Stimulated activated CD8-positive, alpha-beta memory T cell treated with anti-CD3 and anti-CD28 coated beads, Interleukin-4, amount 100 ng/mL, for 4 hours (primary cell): ENCODE measurements at places on chromosomes 6 and 20.

DNA sequence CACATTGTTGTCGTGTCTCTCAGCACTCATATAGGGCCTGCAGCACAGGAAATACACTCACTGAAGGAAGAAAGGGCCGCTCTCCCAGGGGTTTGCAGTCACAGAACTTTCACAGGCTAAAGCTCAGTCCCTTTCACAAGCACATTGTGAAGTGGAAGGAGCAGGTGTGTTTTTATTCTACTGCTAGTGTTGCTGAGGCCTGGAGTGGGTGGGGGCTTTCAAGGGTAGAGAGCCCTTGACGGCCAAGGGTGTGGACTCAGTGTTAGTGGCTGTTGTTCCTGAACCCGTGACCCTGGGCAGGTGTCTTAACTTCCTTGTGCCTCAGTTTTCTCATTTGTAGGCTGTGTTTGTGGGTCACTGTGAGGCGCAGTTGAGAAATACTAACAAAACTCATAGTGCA, 66.2 kb upstream of the SLC22A1 start:
- no peak for DNase-seq

DNA sequence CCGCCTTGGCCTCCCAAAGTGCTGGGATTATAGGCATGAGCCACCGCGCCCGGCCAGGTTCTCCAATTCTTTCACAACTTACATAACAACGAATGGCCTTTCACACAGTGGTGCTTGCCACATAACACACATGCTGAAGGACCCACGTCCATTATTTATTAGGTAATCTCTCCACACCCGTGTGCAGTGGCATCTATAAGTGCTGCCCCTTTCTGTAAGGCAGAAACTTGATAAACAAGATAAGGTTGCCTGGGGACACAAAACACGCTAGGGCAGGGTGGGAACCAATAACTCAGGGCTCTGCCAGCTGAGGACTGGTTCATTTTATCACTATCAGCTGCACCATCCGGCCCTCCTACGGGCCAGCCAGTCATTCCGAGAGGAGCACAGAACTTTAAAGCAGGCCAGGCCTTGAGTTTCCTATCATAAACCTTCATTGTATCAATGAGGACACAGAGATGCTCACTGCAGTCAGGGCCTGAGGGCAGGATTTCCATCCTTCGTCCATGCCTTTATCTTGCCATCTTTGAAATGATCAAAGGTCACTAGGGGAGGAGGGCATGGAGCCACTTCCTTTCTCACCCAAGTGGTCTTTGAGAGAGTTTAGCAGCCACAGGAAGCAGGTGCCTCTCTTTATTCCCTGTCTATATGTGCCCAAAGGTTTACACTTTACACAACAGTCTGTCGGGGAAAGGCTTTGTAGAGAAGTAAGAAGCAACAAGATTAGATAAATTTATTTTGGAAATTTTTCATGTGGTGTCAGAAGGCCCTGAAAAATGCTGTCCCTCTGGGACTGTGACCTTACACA, 37.6 kb downstream of the GPLD1 start:
- DNase-seq = no peak

DNA sequence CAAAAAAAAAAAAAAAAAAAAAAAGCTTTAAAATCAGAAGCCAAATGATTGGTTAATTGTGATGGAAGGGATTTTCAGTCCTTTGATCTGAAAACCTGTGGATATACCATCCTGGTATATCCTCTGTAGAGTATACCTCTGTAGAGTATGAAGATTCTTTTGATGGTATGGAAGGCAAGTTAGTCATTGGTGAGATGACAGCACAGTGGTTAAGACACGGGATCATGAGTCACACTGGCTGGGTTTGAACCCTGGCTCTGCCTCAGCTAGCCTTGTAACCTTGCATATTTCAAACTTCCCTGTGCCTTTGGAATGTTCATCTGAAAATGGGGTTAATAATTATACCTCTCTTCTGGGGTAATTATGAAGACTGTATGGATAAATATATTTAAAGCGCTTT, 179.3 kb downstream of the CARMIL1 start:
- DNase-seq = no peak

- DNase-seq = no peak
Observed at GRCh38 chr6:41626917-41627316, 11.4 kb upstream of the MDFI start.

DNA sequence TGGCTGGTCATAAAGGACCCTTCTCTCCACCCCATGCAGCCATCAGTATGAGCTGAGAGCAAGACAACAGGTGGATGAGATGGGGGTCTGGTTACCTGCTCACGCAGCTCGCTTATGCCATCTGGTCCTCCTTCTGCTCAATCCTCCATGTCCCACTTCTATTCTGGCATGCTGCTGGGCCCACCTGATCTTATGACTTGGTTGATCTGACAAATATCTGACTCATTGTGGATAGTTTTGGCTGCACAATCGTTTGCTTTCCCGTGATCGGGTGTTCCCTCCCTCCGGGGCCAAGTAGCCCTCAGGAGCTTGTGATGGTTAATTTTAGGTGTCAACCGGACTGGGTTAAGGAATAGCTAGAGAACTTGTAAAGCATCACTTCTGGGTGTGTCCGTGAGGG, 26.6 kb upstream of the ELMO2 start:
- no peak for DNase-seq

DNA sequence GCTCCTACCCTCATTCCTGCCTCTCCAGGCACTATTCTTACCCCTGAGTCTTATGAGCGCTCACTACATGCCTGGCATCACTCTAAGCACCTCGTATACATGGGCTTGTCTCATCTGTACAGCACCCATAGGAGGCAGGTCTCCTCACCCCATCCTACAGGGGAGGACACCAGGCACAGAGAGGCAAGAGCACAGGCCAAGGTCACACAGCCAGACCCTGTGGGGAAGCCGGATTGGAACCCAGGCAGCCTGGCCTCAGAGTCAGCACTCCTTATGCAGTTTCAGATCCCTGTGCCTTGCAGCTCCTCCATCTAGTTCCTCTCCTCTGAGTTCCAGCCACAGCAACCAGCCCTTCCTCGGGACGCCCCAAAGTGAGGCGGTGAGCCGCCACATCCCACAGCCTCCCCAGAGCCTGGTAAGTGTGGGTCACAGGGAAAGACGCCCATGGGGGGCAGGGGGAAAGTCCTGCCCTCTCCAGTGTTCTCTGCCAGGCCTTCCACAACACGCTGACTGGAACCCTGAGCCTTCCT, 103.3 kb downstream of the NFATC2 start:
- DNase-seq = no peak

DNA sequence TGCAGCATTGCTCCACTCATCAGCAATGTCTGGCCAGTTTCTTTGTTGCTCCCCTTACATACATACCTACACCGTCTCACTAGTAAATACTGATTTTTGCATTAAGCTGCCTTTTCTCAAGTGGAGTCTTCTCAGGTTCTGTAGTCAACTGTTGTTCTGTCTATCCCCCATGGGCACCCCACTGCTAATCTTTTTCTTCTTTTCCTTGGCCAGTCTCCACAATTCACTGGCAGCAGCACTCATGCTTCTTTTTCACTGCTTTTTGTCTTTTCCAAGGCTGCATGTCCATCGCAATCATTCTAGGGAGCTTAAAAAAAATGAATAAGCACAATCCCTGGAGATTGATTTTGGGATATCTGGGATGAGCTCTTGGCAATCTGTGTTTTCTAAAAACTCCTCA, 10.3 kb upstream of the ERVFRD-1 start:
- no peak for DNase-seq

GRCh38 chr6:24968783-24969182, 33.0 kb upstream of the RIPOR2 start:
- no peak for DNase-seq

DNA sequence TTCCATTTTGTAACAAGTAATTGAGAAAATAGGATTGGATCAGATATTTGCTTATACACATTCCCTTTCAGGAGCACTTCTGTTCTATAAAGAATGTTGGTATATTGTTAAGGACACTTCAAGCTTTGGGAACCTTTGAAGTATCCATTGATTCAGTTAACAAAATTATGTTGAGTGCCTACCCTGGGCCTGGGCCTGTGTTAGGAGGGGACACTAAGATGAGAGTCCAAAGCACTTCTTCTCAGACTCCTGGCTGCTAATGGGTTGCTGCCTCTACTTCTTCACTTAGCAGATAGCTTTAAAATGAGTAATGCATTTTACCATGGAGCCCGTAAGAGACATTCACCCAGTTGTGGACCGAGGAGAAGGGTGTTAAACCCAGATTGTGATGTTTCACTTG, 40.3 kb downstream of the PTPN1 start:
- DNase-seq = no peak

- no peak for DNase-seq
Observed at GRCh38 chr20:33401921-33402369, 626 bp upstream of the CDK5RAP1 start.

DNA sequence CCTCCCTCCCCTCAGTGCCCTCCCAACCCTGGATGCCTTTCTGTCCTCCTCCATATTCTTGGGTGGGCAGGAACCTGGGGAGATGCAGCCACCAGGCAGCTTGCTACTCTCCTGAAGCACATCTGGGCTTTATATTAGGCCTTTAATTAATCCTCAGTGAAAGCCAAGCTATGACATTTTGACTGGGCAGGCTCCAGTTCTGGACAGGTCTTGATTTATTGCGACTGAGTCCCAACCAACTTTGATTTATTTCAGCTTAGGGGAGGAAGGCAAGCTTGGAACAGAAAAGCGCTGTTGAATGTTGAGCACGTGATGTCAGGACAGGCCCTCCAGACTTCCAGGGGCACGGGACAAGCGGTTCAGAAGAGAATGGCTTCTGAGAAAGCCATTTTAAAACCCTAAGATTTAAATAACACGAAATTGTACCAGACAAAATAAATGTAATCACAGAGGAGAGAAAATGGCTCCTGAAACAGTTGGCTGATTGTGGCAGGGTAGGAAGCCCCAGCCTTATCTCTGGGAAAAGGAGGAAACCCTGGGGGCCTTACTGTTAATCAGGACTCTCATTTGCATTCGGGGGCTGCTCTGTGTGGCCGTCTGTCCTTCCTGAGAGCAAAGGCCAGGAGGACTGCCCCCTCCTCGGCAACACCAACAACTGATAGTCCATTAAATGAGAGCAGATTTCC, 294.2 kb downstream of the FOXC1 start:
- DNase-seq = no peak

GRCh38 chr6:27650620-27651370, 177.9 kb upstream of the ZNF184 start:
- DNase-seq = no peak

DNA sequence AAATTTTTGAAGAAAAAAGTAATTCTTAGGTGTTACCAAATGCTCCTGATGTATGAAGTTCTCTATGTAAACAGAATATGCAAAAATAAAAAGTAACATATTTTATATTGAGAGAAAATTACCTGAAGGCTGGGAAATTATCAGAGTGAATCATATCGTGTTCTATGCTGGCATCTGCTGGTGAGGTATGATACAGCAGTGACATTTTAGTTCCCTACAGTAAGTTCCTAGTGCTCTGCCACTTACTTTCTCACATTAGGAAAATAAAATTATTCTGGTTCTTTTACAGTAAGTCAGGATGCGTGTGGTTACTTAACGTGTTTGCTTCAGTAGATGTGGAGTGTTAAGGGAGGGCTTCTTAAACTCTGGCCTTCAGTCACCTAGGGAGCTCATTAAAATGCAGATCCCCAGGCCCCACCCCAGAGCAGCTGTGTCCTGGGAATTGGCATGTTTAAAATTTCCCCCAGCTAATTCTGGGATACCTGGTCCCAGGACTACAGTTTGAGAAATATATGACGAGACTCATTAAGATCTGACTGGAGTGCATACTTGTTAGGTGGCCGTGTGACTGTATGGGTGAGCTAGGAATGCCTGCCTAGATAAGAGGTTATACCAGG, 3.2 kb downstream of the ACTR5 start:
- no peak for DNase-seq

- DNase-seq = no peak
Observed at GRCh38 chr6:17315262-17315661, 34.1 kb downstream of the RBM24 start.

GRCh38 chr6:101263596-101263995, 129.9 kb upstream of the GRIK2 start:
- DNase-seq = no peak

GRCh38 chr20:49969234-49969633, 13.5 kb upstream of the SNAI1 start:
- no peak for DNase-seq

DNA sequence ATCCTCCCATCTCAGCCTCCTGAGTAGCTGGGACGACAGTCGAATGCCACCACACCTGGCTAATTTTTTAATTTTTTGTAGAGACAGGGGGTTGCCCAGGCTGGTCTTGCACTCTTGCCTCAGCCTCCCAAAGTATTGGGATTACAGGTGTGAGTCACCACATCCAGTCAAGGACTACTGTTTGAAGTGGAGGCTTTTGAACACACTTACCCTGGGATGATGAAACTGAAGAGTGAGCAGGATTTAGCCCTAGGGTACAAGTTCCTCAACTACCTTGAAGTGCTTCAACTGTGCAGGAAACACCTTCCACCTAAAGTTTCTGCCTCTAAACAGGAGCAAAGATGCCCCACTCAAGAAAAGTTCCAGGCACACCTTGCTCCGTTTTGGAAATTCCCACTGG, 15.7 kb upstream of the PARD6B start:
- no peak for DNase-seq

DNA sequence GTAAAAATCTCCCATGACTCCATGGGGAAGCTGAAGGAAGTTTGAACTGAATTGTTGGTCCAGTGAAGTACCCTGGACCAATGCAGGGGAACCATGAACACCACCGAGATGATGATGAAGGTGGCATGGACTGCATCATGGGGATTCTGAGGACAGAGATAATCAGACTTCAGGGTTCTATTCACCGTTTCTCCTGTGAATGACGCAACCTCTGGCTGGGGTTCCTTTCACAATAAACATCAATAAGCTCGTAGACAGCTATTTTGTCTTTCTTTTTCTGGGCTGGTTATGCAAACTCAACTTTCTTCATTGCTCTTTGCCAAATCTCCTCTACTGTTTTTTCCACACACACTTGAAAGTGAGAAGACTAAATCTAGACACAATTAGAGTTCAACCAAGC, 87.9 kb upstream of the NKX2-2 start:
- no peak for DNase-seq

GRCh38 chr6:167058261-167058660, 59.1 kb downstream of the CEP43 start:
- no peak for DNase-seq

DNA sequence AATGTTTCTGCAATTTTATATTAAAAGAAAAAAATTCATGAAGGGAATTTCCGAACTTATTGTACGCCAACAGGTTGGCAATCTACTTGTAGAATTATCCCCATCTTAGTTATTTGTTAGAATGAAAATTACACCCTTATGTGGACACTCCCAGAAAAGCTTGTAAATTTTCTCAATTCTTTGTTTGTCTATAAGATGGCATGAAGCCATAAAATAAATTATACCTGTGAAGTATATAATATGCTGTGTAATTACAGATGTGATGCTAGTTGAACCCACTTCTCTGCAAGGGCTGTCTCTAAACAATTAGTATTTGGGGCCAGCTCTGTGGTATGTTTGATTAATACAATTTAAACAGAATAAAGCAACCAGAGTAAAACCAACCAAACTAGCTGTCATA, 52.1 kb upstream of the DSP start:
- no peak for DNase-seq

DNA sequence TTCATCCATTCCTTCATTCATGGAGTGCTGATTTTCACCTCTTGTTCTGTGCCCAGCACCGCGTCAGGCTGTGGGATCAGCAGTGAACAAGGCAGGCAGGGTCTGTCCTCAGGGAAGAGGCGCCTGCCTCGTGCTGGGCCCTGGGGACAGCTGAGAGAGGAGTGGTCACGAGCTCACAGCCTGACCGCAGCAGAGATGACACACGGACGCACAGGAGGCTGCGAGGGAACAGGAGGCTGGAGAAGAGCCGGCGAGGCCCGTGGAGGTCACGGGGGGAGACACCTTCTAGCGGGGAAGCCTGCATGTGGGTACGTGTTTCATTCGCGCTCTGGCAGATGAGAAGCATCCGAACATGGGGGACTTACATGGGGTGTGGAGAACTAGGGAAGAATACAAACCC, 27.5 kb downstream of the PXDC1 start:
- DNase-seq = no peak
